GM13976 (cell line): ENCODE measurements at places on chromosomes 2 and 18.

GRCh38 chr2:56739413-56739812 is 555.6 kb downstream of the CCDC85A start:
- DNase-seq, result no peak

GRCh38 chr2:67828066-67828465 is 234.7 kb downstream of the C1D start:
- no peak for DNase-seq

GRCh38 chr2:45330637-45331409 is 280.2 kb downstream of the SRBD1 start:
- no peak for DNase-seq

DNA sequence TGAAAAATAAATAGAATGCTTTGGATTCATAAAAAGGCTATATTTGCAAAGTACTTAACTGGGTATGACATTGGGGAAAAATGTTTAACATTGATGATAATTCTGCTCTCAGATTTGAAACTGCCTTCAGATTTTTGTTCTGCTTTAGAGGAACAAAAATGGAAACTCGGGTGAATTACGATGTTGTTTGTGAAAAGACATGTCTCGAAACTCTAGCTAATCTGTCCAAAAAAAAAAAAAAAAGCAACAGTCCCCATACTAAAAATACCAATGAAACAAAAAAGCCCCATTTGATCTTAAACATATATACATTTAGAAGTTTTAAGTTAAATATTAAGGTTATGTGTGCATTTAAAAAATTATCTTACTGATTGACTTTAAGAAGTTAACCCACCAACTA is 3.0 kb downstream of the ZDBF2 start:
- no peak for DNase-seq

GRCh38 chr2:190342611-190343010 is 778 bp upstream of the INPP1 start:
- no peak for DNase-seq

DNA sequence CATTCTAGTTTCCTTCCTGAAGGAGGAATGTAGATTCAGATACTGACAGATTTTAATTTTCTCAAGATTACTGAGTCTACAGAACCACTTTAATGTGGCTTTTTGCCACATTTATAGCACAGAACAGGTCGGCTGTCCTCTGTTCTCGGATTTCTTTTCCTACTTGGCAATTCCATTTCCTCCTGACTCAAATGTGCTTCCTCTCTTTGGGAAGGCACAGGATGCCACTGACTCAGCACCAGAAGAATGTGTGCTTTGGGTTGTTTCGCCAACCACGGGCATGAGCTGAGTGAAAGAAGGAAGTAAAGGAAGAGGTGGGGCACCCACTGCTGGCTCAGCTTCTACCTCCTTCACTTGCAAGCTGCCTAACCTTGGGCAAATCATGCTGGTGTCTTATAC is 970.6 kb upstream of the ACVR2A start:
- no peak for DNase-seq
